Lower lobe of right lung (tissue), 2 donors: ENCODE measurements at places on chromosomes 7 and 10. TPM values are rescaled to one million over a fixed set of nuclear protein-coding genes. Genes with fewer than 3 reads are reported as not detected.

Gene ZNF804B
- total RNA-seq: not detected

Gene GATA3
- 4.6 TPM for total RNA-seq

Gene CDH23
- total RNA-seq: 9.4 TPM

Gene PRPS1L1
- not detected for total RNA-seq

Gene PNPLA8
- 27.8 TPM for total RNA-seq

Gene CLDN4
- total RNA-seq: 116 TPM

- H3K4me3 ChIP-seq: peak within 1 kb of the TSS; percentile 81
- no peaks in the 10 kb centered on the region for H3K27me3 ChIP-seq
- H3K27ac ChIP-seq: peak within 1 kb of the TSS; percentile 98
- peak; percentile 84 for DNase-seq
- no peaks in the 10 kb centered on the region for H3K36me3 ChIP-seq
Measured at GRCh38 chr10:63520500-63521415, at the start of gene REEP3. REEP3 (plus strand) TSS chr10:63521401; CDS start chr10:63521546, 145 bp downstream.

DNA sequence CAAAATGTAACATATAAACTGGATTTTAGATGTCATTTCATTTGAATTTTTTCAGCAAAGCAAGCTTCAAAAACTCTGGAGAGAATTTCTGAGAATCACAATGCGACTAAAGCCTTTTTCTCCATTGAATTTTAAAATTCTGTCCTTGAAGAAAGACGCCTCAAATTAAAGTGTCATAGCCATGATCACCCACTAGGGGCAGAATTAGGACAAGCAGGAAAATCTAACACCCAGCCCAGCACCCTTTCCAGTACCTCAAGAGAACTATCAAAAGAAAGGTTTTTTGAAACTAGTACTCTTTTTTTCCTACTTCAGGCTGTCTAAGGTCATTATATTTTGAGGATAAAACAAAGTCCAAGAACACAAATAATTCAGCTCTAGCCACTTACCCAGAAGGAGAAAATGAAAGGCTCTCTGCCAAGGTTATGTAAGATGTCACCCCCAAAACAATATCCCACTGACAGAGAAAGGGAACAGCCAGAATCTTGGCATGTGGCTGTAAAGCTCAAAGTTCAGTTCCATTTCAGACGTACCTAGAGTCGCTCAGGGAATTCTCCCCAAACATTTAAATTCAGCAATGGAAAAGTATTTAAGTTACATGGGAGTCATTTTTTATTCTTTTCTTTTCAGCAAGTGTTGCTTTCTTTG lies 299.4 kb downstream of the SNX13 start:
- H3K27me3 ChIP-seq: no peaks in the 10 kb centered on the region
- H3K4me3 ChIP-seq: no peak overlapping the region
- no peaks in the 10 kb centered on the region for H3K36me3 ChIP-seq
- no peak overlapping the region for H3K27ac ChIP-seq
- no peaks in the 10 kb centered on the region for H3K4me1 ChIP-seq

DNA sequence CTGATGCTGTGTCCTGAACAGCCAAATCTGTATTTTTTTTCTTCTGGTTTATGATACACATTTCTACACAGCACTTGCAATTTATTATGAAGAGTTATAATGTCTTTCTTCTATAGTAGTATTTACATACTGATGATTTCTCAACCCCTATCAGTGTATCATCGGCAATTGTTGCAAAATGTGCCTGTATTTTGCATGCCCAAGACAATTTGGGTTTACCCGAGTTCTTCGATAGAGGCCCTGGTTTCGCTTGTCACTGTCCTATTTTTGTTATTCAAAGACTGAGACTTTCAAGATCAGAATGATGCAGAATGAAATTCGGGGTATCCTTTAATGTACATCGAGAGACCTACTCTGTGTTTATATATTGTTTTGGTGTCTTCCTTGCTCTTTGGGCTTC lies 184.5 kb upstream of the PRSS58 start:
- no peak overlapping the region for H3K27ac ChIP-seq
- H3K36me3 ChIP-seq: no peaks in the 10 kb centered on the region
- no peak for DNase-seq

DNA sequence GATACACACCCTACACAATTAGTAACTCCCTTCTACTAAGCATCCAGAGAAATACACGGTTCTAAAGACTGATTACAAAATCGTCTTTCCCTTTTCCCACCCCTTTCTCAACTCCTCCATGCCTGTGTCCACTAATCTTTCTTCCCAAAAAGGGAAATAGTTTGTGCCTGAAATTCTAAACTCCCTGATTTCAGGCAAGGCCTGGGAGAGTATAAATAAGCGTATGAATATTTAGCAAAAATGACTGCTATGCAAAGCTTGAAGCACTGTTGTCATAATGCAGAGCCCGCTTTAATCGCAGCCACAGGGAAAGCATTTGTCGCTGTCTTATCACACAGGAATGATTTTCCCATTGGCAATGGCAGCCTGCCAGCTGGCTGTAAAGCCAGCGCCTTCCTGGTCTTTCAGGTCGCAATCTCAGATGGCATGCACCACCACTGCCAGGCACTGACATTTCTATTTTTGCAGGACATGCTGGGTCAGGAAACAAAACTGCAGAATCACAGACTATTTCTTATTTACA lies 142.9 kb upstream of the PCGF5 start:
- peak overlapping the region; percentile 25 for H3K27ac ChIP-seq
- no peaks in the 10 kb centered on the region for H3K36me3 ChIP-seq
- H3K4me1 ChIP-seq: peaks cover 14% of the 10 kb centered on the region
- H3K27me3 ChIP-seq: no peaks in the 10 kb centered on the region

- no peaks in the 10 kb centered on the region for H3K27me3 ChIP-seq
- DNase-seq: no peak
- H3K36me3 ChIP-seq: no peaks in the 10 kb centered on the region
Measured at GRCh38 chr10:96826438-96826837, 5.7 kb upstream of the LCOR start.

- H3K4me3 ChIP-seq: no peak overlapping the region
- no peaks in the 10 kb centered on the region for H3K27me3 ChIP-seq
- DNase-seq: no peak
- peaks cover 91% of the 10 kb centered on the region for H3K36me3 ChIP-seq
Measured at GRCh38 chr10:114856544-114857287, 35.1 kb downstream of the FHIP2A start.

DNA sequence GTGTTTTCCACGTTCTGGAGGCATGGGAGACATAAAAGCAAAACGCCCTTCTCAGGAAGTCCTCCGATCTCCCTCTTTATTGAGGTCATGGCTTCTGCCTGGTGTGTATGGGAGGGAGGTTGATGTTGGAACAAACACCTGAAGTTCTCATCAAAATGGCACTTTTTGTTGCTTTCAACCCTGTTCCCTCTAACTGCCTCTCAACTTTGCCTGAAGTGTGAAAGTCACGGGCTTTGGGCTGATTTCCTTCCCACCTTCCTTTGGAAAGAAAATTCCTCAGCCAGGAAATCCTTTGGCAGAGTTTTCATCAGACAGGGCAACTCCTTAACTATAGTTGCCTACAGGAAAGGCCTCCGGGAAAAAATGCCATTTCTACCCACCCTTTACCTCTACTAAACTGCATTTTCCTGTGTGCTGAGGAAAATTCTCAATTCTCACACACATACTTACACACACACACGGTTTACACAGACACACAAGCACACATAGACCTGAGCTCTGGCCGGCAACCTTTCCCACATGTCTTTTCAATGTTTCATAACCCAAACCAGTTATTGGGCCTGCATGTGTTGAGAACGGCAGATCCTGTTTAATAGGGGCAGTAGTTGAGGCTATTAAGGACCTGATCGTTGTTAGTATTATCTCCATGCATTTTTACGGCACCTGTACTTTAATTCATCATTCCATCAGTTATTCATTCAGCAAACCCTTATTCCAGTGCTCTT lies 36.4 kb downstream of the CYP17A1 start:
- no peaks in the 10 kb centered on the region for H3K27me3 ChIP-seq
- no peak for DNase-seq
- H3K27ac ChIP-seq: peak overlapping the region; percentile 75
- H3K4me3 ChIP-seq: no peak overlapping the region
- H3K36me3 ChIP-seq: peaks cover 33% of the 10 kb centered on the region

- H3K4me1 ChIP-seq: peaks cover 10% of the 10 kb centered on the region
- H3K36me3 ChIP-seq: no peaks in the 10 kb centered on the region
- no peaks in the 10 kb centered on the region for H3K27me3 ChIP-seq
- no peak overlapping the region for H3K27ac ChIP-seq
- DNase-seq: no peak
- H3K4me3 ChIP-seq: no peak overlapping the region
Measured at GRCh38 chr10:112491144-112491543, 44.1 kb downstream of the VTI1A start.

DNA sequence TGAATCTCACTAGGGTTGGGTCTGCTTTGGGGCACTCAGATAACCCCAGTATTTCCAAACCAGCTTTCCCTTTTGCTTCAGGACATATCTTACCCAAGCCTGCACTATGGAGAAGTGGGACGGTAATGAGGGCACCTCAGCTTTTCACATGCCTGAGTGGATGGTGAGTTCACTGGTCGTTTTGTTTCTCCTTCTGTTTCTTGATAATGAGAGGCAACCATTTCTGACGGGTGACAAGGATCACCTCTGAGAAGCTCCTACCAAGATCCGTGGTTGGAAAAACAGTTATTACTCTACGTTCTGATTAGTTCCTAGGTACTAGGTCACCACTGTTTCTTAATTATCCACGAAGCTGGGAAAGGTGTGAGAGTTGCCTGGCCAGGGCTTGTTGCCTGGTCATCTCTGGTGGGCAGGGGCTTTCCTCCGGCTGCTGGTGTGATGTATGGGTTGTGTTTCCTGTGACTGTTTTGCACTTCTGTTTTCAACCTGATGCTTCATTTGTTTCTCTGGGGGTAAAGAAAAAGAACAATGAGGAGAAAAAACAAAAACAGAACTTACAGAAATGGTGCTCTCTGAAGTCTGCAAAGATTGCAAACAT lies 65.7 kb upstream of the STRIP2 start:
- no peaks in the 10 kb centered on the region for H3K27me3 ChIP-seq
- no peaks in the 10 kb centered on the region for H3K36me3 ChIP-seq
- H3K27ac ChIP-seq: peak overlapping the region; percentile 80
- no peak for DNase-seq

GRCh38 chr7:51471210-51471980 lies 154.8 kb upstream of the COBL start:
- no peak overlapping the region for H3K4me3 ChIP-seq
- H3K27me3 ChIP-seq: peaks cover 14% of the 10 kb centered on the region
- no peak for DNase-seq
- H3K27ac ChIP-seq: no peak overlapping the region
- H3K4me1 ChIP-seq: no peaks in the 10 kb centered on the region

DNA sequence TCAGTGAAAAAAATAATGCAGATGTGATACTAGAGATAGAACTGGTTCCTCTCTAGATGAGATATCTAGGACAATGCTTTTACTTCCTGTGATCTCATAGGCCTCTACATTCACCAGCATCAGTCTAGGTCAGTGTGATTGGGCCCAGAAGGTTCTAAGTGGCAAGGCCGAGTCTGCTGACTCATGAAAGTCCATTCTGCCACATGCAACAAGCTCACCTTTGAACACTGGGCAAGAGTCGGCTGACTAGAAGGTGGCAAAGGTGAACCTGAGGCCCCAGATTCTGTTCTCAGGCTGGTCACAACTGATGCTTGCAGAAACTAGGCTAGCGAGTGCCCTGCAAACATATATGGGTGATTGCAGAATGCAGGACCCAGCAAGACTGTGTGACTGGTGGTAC lies 105.7 kb upstream of the PLXNA4 start:
- no peaks in the 10 kb centered on the region for H3K36me3 ChIP-seq
- H3K27me3 ChIP-seq: no peaks in the 10 kb centered on the region
- no peak overlapping the region for H3K27ac ChIP-seq
- H3K4me3 ChIP-seq: no peak overlapping the region

DNA sequence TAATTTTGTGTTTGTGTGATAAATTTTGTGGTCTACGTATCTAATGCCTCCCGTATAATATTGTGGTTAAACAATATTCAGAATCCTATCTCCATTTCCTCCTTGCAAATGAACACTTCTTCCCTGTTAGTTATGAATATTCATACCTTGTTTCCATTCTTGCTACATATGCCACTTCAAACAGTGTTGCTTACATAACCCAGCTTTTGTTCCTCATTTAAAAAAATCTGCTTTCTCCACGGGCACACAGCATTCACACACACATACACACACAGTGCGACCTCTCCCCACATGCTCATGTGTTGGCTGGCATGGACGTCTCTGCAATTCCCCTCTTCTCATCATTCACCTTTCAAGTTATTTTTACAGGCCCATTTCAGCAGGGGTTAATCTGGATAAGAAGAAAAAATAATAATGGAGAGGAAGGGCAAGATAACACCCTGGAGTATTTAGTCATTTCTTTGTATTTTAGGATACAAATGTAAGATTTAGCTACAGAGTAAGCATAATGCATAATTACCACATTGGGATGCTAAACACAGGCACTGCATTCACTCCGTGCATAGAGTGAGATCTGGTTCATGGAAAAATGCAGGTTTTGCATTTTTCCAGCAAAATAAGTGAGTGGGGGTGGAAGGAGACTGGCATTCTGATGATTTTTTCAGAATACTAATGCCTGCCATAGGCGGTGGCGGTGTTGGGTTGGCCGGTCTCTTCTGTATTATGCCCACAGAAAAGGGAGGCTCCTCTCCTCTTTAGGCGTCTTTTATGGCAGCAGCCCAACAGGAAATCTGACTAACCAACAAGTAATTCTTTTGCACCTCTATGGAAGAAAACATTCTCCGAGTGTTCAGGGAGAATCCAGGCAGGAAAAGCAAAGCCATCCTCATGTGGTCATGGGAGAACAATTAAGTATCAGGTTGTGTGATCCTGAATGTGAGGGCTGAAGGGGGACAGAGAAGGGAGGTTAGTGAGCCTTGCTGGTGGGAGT lies 31.7 kb upstream of the ELMO1 start:
- H3K4me1 ChIP-seq: no peaks in the 10 kb centered on the region
- no peak for DNase-seq
- no peak overlapping the region for H3K4me3 ChIP-seq
- H3K27ac ChIP-seq: no peak overlapping the region

GRCh38 chr10:7417103-7417623 lies 6.3 kb upstream of the SFMBT2 start:
- H3K4me1 ChIP-seq: peaks cover 12% of the 10 kb centered on the region
- no peak for DNase-seq
- H3K27me3 ChIP-seq: peaks cover 15% of the 10 kb centered on the region
- no peak overlapping the region for H3K4me3 ChIP-seq
- no peak overlapping the region for H3K27ac ChIP-seq

DNA sequence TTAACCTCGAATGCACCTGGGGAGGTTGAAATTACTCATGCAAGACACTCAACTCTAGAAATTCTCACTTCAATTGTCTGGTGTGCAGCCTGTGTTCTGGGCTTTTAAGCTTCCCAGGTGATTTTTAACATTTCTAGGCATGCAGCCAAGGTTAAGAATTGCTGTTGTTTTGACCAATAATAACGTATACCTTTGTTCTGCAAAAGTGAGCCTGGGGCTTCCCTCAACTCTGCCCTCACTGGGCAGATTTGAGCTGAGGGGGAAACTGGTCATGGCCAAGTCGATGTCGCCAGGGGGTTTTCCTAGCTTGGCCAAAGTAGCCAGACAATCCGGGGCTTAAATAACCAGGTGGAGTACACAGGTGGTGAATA lies 568 bp downstream of the PRSS2 start:
- H3K4me3 ChIP-seq: no peak overlapping the region
- H3K27ac ChIP-seq: no peak overlapping the region
- DNase-seq: no peak
- H3K4me1 ChIP-seq: no peaks in the 10 kb centered on the region

- no peak for DNase-seq
- no peaks in the 10 kb centered on the region for H3K36me3 ChIP-seq
- H3K27ac ChIP-seq: peak overlapping the region; percentile 62
- H3K4me3 ChIP-seq: no peak overlapping the region
- H3K4me1 ChIP-seq: peaks cover 47% of the 10 kb centered on the region
Measured at GRCh38 chr10:29634105-29634504, 666 bp downstream of the SVIL start.
